ENCODE measurements at places on chromosomes 16 and 17.
A peak's percentile ranks its signal among the peaks of the same experiment; 100 is the strongest.

GRCh38 chr17:8889458-8890210 lies 22.2 kb upstream of the PIK3R6 start:
- DNase-seq, result no peak

GRCh38 chr16:89672177-89672941 lies 14.1 kb upstream of the CDK10 start:
- no peak for DNase-seq

GRCh38 chr17:55770196-55770870 lies 19.5 kb downstream of the PCTP start:
- DNase-seq, result no peak

GRCh38 chr17:41131979-41132378 lies 8.0 kb upstream of the KRTAP4-12 start:
- DNase-seq, result no peak

DNA sequence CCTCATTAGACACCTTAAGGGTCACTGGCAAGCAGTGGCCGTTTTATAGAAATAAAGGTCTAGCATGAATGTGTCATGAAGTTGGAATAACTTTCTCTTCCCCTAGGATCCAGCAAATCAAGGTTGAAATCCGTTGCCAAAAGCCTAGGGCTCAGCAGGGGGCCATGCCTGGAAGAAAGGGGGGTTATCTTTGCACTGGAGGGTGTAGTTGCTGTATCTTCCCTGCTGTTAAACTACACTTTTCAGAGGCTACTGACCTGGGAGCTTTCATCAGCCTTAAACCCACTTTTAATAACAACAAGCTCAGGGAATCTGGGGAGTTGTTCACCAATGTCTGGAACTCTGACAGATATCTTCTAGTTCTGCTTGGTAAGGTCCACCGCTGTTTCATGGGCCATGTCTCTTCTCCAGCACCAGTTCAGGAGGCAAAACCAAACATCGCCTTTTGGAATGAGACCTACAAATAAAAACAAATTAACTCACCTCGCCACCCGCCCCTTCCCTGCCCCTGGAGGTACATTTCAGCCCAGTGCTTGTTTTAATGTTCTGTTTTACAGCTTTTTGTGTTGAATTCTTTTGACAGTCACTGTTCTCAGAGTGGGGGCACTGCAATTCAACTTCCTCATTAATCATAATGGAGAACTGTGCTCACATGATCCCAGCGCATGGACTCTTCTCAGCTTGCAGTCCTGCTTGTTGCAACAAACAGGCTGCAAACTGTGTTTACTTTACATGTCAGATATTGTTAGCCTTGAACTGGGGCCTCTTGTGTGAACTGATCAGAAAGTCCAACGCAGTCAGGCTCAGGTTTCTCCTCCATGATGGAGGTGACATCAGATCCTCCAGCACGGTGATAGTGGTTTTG lies 508.7 kb downstream of the KCNJ2 start:
- peak; percentile 6 for DNase-seq

DNA sequence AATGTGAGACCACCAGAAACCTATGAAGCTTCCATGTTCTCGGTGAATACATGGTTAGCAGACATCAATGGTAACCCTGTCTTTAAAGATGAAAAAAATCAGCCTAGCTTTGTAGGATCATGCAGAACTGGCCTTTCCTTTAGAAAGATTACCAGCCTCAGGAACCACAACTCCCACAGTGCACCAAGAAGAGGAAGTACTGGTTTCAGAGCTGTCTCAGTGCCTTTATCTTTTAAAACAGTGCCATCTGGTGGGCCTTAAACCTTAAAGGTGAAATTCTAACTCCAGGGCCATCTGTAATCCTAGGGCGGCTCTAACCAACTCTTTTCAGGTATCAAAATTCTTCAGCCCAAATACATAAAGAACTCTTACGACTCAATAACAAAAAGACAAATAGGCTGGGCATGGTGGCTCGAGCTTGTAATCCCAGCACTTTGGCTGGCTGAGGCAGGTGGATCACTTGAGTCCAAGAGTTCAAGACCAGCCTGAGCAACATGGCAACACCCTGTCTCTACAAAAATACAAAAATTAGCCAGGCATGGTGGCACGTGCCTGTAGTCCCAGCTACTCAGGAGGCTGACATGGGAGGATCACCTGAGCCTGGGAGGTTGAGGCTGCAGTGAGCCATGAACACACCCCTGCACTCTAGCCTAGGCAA lies 5.4 kb downstream of the ATPAF2 start:
- DNase-seq, result peak; percentile 60

DNA sequence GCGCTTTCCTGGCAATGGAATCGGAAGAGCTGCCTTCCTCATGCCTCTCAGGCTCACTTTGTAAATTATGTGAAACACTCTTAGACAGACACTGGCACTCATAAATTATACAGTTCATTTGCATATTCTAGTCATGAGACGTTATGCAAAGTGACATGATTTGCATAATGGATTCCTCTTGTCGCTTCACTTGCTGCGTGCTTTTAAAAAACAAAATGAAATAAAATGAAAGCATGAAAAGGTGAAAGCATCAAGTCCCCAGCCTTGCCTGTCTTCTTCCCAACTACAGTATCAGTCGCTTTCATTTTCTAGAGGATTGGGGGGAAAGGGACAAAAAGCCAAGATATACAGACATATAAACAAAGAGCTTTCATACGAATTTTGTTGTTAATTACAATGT lies 252.8 kb upstream of the PMFBP1 start:
- DNase-seq, result no peak

DNA sequence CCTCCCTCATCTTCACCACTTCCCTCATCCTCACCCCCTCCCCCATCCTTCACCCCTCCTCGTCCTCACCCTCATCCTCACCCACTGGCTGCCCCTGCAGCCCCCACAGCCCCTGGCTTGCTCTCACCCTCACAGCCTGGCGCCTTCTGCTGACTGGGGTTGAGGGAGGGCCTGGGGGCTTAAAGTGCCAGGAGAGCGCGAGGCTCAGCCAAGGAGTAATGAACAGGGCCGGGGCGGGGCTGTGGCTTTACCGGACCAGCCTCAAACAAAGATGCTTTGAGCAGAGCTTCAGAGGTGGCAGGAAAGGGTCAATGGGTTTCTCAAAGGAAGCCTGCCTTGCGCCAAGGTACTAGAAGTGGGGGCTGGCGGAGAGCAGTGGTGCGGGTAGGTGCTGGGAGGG lies at the start of gene PRSS33:
Gene PRSS33 (minus strand): TSS at position 155 of the 400 bp plus-strand sequence. CDS start 1,013 bp downstream, outside the sequence.
- no peak for DNase-seq

GRCh38 chr16:83315271-83315670 lies 492.5 kb upstream of the HSBP1 start:
- DNase-seq, result no peak

DNA sequence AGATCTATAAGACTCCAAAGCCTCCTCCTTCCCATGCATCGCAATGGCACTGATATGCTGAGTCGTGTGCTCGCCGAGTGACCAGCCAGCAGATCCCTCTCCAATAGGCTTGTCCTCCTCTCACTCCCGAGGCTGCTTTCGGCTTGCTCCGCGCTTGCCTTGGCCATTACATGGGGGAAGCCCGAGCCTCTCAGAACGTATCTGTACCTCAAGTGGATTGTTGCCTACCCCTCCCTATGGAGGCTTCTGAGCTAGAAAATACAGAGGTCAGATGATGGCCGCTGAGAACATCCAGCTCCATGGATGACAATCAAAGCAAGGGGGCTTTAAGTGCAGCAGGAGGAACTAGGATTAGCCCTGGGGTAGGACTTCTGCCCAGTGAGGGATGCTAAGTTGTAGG lies 7.7 kb upstream of the NLRP1 start:
- no peak for DNase-seq

DNA sequence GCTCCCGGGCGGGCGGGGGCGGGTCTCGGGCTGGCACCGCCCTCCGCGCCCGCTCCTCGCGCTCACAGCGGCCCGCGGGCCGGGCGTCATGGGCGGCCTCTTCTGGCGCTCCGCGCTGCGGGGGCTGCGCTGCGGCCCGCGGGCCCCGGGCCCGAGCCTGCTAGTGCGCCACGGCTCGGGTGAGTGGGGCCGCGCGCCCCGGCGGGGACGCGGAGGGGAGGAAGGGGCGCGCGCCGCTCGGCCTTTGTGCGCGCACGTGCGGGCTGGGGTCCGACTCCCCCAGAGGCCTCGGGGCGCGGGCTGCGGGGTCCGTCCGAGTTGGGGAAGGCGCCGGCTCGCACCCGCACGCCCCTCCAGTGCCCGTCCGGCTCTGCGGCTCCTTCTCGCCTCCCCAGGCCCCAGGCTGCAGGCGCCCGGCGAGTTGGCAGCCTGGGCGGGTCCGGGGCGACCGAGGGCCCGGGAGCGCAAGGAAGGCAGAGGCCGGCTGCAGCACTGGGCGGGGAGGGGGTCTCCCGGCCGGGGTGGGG lies at the start of gene NME4:
Gene NME4 (plus strand): TSS at position 65 of the 527 bp plus-strand sequence. CDS start 24 bp downstream, at position 89.
- DNase-seq, result no peak

DNA sequence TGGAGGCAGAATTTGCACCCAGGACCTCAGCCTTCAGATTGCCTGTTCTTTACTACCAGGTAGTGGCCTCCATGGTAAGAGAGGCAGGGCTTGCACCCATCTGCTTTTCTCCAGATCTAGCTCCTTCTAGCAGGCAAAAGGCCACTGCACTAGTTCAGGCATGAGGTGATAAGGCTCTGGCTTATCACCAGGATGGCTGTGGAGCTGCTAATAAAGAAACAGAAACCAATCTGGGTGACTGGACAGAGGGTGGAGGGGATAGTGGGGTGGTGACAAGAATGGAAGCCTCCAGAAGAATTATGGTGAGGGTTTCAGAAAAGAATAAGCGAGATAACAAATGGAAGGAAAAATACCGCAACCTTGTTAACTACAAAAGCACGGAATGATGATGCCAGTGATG lies 15.5 kb upstream of the SUPT4H1 start:
- no peak for DNase-seq

DNA sequence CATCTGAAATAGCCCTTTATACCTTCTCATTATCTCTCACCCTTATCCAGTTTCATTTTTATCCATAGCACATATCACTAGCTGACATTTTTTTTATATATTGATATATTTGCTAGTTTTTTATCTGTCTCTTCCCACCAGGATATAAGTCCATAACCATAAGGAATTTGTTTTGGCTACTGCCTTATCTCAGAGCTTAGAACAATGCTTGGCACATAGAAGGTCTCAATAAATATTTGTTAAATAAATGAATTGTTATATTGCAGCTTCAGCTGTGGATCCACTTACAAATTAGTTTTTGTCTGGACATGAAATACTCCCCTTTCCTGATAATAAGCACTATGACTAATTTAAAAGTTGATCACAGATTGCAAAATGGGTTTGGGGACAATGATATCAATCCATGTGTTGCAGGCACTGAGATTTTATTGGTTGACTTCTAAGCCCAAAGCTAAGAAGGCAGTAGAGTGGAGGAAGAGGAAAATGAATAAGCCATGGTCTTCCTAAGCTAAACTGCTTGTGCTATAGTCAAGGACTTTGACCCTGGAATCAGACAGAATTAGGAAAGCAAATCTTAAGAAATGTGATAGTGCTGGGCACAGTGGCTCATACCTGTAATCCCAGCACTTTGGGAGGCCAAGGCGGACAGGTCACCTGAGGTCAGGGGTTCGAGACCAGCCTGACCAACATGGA lies 31.9 kb upstream of the YPEL2 start:
- no peak for DNase-seq

DNA sequence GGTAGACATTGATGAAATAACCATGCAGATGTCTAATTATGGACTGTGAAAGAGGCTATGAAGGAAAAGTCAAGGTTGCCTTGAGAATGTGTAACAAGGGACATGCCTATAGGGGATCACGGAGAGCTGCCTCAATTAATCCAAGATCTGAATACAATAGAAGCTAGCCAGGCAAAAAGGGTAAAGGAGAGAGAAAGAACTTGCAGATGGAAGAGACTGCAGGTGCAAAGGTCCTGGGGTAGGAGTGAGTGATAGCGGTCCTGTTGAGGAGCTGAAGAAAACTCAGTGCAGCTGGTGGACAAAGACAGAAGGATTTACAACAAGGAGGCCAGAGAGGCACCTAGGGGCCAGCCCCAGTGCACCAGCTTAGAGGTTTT lies 15.9 kb upstream of the TNS4 start:
- DNase-seq, result no peak

GRCh38 chr17:27824176-27824715 lies 23.9 kb upstream of the NOS2 start:
- DNase-seq, result no peak

DNA sequence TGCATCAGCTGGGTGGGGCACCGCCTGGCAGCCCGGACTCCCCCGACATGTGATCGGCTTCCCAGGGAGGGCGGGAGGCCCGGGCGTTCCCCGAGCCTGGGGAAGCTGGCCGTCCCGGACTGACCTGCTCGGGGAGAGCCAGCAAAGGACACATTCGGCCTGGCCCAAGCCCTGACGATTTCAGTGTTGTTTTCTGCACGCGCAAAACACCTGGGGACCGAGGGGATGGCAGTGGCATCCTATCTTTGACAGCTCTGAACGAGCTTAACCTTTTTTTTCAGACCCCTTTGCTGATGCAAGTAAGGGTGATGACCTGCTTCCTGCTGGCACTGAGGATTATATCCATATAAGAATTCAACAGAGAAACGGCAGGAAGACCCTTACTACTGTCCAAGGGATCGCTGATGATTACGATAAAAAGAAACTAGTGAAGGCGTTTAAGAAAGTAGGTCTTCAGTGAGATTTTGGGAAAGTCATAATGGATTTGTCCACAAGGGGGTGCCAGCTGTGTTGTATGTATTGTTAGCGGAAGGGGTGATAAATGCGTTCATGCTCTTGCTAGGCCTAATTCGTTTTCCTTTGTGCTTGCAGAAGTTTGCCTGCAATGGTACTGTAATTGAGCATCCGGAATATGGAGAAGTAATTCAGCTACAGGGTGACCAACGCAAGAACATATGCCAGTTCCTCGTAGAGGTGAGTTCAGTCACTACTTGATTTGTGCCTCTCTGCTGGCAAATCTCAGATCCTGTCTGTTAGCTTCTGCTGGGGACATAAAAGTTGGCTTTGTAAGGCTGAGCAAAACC lies 1.0 kb downstream of the EIF1 start:
- no peak for DNase-seq

DNA sequence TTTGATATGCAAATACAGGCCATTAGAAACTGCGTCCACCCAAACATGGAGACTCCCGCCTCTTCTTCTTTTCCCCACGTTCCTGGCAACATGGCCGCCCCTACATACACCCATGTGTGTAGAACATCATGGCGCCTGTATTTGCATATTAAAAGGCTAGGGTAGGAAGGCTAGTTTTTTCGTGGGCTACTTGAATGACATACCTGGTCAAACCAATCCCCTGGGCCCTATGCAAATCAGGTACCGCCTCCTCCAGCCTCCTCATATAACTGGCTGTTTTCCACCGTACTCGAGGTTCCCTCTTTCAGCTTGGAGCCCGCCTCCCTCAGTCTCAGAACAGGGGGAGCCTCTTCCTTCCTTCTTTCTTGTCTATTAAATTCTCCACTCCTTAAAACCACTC lies 840 bp upstream of the CD300LB start:
- peak; percentile 76 for DNase-seq

DNA sequence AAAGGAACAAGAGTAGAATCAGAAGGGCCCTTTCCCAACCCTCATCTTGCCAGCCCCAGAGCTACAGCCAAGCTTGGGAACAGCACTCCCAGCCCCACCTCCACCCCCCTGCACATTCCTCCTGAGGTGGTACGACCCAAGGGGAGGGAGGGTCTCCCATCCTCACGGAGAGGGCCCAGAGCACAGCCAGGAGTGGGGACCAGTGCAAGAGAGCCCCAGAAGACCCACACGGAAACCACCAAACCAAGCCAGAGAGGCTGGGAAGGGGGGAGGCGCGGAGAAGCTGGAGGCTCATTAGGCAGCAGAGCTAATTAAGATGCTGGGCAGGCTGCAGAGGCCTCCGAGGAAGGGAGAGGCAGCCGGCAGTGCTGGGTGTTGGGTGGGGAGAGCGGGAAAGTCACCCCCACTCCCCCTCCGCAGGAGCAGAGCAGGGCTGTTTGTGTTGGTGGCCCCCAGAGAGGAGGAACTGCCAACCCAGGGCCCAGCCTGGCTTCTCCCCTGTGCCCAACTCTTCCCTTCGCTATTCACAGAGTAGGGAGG lies 2.4 kb downstream of the CACNB1 start:
- no peak for DNase-seq

Measured in NT2/D1 (cell line).